ENCODE measurements at places on chromosomes 3 and 15.

DNA sequence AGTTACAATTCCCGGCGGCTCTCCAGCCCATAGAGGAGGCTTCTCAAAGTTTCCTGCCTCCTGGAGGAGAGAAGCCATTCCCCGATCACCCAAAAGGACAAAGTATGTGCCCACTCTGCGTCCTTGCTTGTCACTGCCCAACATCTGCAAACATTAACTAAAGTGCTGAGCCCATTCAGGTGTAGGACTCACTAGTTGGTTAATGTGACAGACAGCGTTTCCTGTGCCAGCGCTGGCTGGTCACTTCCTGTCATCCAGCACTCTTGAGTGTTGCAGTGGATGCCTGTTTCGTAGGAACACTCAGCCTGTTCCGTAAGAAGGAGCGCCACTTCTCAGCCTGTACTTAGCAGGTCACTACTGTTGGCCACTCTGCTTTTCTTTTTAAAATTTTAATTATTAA, 100.3 kb downstream of the APBA2 start:
- no peak for DNase-seq

DNA sequence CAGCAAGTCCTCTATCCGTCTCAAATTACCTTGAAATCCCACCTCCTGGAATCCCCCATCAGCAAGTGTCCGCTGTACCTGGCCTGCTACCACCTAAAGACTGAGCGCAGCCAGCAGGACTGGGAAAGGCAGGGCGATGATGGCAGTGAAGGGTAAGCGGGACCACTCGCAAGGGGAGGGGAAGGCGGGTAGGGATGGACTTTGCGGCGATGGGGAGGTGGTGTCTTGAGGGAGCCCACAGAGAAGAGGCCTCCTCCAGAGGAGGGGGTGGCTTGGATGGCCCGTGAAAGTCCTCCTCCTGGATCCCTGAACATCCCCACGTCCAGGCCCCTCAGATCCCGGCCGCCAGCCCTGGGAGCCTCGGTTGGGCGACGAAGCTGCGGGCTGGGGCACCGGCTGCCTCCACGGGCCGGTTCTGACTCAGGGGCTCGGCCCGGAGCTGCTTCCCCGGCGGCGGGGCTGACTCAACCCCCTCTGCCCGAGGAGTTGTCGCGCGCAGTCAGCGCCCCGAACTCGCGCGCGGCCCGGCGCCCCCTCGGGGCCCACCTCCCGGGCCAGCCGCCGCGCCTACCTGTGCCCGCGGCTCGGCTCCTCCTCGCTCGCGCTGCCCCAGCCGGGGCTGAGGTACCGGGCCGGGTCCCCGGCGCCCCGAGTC, 512 bp downstream of the LARP6 start:
- no peak for DNase-seq

DNA sequence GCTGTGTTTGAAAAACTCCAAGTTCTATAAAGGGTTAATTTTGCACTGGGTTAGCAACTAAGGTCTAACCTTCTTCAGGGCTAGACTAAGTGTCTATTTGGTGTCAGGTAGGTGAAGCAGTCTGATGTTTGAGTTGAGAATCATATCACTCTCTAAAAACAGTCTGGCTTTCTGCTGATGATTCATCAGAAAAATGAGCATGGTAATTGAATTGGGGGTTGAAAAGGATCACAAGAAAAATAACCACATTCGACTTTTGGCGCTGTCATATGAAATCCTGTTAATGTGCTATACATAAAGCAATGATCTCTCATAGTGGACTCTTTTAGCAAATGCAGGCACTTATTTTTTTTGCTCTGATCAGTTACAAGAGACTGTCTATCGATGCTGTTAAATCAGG, 242.2 kb upstream of the AZI2 start:
- no peak for DNase-seq

GRCh38 chr3:40379674-40380306, 7.2 kb upstream of the ENTPD3 start:
- DNase-seq, result no peak
